ENCODE measurements at places on chromosomes 11 and 22.

DNA sequence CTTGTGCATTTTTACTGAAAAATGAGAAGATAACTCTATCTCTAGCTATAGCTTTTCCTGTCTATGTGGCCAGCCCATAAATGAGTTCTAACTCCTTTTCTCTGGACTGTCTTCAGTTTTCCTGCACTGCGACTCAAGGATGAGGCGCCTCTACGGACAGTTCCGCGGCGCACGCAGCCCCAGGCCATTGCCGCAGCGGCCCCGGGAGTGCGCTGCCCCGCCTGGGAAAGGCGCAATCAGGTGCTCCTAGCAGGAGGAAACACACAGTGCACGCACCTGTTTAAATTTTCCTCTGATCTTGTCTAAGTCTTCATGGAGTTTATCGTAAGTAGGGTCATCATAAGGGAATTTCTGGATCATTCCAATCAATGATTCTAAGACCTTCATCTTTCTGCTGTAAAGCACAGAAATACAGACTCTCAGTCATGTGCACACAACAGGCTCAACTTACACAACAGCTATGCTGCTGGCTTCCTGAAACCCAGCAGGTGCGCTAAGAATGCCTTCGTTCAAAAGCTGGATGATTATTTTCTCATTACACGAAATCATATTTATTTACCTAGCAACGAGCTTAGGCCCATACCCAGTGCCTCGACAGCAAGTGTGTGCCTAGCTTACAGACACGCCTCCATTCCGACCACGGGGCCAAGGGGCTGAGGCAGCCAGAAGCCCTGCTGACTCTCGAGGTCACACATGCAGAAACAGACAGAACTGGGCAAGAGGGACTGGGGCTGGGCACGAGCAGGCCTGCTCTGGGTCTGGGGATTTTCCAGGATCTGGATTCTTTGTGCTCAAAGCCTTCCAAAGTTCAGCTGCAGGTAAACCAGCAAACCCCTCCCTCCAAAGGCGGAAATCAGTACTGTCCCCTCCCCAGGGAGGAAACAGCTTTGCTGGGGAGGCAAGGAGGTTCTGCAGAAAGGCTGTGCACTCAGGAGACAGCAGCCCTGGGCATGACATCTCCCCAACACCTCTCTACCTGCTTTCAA is 7.2 kb downstream of the LTO1 start:
- DNase-seq: no peak

GRCh38 chr11:86358720-86359119 is 16.0 kb upstream of the CCDC81 start:
- no peak for DNase-seq

DNA sequence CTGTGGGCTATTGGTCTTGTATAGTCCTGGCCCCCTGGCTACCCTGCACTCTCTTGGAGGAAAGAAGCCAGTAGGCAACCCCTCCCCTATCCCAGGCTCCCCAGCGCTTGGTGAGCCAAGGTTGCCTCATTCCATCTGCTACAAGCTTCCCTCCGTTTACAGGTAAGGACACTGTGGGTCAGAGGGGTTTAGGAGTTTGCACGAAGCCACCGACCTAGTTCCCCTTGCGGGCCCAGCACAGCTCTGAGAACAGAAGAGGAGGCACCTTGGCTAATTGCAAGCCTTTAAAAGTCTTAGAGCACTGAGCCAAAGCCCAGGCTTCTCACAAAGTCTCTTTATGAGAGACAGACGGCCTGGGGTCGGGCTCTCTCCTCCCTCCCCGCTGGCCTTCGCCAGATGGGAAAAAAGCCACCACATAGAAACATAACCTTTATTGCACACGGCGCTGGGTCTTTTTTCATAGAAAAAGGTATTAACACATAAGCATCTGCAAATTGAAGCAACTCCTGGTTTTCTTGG is 99.8 kb downstream of the CEP164 start:
- DNase-seq: no peak

DNA sequence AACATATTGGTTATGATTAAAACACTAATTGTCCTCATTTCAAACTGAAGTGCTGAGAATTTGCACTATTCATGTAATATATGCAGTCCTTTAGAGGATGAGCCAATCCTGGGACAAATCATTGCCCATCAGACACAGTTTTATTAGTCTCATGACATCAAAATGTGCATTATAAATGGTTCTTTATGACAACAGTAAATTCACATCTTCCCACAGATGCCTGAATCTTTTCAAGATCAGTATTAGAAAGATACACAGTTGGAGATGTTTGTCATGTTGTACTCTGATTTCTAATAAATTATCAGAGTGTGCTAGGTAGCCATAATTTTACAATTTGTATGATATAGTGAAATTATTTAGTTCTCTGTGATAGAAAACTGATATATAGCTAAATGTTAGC is 813.5 kb downstream of the FAM181B start:
- DNase-seq: no peak

DNA sequence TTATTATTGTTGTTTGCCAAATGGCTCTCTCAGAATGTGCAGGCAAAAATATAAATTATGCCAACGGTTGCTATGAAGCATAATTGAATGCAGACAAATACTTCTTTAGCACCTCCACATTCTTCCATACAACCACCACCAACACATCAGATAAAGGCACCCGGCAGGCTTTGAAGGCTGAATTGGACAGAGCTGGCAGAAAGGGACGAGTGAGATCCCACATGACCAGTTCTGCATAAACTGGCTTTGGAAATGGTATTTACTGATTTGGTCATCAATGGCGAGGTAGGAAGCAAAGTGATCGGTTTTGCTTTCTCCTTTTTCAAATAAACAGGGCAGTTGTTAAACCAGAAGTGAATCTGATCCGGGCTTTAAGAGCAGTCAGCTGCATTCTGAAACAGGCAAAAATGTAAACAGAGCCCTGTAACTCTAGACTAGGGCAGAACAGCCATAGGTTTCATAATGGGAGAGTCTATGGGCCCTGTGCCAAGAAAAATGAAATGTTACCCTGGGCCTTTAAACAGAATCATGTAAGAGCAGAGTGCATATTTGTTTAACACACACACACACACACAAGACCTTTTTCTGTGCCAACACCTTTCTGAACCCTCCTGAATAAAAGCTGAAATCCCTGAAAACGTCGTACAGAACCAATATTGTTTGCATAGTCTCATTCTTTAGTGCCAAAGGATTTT is 97.7 kb downstream of the MPPED2 start:
- DNase-seq: peak; percentile 75

GRCh38 chr22:46103181-46103580 is 47.1 kb upstream of the PPARA start:
- no peak for DNase-seq

GRCh38 chr22:35315855-35316745 is 16.4 kb downstream of the TOM1 start:
- DNase-seq: peak; percentile 85

DNA sequence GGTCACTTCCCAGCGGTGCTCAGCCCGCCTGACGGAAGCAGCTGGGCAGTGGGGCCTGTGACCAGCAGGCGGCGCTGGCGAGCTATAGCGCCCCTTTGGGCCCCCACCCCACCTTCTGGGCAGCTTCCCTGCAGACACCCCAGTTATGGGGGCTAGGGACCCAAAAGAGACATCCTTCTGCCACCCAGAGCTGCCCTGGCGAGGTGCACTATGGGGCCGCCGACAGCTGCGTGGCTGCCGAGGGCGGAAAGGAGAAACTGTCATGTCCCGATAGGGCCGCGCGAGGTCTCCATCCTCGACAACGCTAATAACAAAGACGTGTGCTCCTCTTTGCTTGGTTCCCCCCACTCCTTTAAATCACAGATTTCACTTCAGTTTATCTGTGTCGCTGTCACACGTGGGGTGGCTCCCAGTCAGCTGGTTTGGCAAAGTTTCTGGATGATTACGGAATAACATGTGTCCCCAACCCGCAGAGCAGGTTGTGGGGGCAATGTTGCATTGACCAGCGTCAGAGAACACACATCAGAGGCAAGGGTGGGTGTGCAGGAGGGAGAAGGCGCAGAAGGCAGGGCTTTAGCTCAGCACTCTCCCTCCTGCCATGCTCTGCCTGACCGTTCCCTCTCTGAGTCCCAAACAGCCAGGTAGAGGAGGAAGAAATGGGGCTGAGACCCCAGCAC is 673 bp upstream of the MYO7A start:
- DNase-seq: peak; percentile 51

DNA sequence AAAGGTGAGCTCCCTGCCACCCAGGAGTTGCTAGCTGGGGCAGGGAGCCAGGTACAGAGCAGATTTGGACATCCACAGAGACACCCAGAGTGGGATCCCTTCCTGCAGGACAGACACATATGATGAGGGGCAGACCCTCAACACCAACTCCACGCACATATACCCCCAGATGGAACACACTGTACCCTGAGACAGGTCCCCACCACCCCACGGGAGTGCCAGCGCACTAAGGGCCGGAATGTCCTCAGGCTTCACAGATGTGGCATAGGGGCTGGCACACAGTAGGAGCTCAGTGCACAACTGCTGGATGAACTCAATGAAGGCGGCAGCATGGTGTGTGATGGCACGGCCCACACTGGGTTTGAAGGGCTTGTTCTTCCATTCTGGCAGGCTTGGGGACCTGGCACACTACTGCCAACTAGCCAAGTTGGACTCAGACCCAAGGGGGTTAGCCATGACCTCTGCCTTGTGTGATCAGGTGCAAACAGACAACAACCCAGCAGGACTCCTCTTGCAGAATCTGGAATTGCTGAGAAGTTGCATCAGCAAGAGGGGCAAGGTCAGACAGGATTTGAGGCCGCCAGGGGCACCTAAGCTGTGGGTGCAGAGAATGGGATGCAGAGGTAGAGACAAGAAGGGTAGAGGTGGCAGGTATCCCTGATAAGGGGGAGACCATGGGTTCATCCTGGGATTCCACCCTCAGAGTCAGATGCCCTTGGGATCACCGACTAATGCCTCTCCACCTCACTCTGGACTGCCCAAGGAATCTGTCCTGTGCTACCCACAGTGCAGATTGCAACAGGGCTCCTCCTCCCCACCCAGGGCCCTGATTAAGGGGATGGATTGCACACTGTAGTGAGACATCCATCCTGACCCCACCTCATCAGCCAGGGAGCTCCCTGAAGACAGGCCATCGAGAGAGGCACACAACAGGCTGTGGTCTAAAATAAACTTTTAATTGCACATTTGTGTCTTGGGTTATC is 2.4 kb downstream of the C22orf15 start:
- DNase-seq: no peak

DNA sequence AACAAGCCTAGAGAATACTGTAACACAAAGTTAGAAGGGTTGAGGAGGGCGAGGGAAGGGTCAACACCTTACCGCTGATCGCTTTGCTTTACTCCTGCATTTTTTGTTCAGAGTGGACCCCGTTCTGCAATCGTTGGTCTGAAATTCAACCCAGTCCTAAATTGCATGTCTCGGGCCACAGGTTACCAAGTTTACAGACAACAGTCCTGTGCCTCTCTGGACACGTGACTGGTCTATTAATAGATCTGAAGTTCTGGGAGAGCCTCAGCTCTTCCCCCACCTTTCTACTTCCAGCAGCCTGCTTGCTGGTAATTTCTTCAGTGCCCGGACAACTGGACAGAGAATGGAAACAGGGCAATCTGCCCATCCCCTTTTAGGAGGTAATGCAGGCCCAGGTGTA is 74.2 kb downstream of the STIM1 start:
- no peak for DNase-seq

- DNase-seq: no peak
Measured at GRCh38 chr11:2222451-2222850, 47.9 kb downstream of the ASCL2 start.

- no peak for DNase-seq
Measured at GRCh38 chr22:28958611-28959010, 75.2 kb downstream of the ZNRF3 start.

- no peak for DNase-seq
Measured at GRCh38 chr11:16859651-16860050, 121.2 kb downstream of the C11orf58 start.

DNA sequence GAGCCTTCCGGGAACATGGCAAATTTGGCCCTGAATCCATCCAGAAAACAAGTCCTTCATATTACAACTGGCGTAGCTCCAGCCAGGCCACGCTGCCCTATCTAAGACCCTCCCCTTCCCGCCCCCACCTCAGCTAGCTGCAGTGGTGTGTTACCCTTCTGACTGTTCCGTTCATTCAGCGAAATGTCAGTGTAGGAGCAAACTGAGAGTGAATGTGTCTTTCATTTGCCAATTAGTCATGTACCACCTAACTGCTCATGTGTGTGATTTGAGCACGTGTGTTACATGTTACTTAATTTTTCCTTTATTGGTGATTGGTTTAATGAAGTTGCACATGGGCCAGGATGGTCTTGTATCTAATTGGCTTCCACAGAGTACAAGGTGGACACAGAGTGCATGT is 34.8 kb upstream of the POU2AF1 start:
- DNase-seq: no peak

DNA sequence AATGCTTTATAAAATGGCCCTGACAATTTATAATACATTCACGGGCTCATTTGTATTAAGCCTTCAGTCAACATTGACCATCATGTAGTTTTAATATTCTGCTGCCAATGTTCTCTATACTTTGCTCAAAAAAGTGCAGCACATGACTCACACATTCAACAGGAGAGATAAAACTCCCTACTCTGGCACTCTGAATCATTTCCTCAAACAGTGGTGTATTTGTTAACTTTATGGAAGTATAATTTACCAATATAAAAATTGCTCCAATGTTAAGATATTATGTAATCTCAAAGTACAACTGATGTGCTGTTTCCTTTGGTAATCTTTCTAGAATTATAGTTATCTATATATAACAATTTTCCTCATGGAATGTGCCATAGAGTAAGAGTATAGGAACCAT is 39.9 kb downstream of the MAML2 start:
- DNase-seq: no peak

Data from NCI-H1105 (cell line).